SK-N-MC (cell line): ENCODE measurements at places on chromosomes 2 and 18.

- DNase-seq = no peak
These were observed 75.1 kb upstream of the TMEM247 start for GRCh38 chr2:46404181-46404759.

DNA sequence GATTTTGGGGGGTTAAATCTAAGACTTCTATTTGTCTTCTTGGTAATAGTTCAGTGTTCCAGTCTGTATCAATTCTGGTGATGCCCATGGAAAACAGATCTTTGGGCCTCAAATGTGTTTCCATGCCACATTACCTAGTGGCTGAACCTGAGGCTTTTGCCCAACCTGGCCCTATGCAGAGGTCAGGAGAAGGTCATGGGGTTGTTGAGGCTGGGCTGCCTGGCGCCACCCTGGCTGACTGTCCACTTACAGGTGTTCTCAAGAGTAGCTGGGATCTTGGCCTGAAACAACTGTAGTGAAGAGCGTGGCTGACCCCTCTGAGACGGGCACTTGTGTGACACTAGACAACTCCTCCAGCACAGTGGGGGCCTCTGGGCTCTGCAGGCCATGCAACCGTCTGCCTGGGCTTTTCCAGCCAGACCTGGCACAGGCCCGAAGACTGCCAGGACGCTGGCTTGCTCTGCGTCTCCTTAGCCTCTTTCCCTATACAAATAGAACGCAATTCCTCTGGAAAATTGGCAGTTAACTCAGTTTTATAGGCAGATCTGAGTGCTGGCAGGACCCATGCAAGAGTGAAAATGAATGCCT, 127.8 kb downstream of the TRIM43 start:
- DNase-seq = no peak

DNA sequence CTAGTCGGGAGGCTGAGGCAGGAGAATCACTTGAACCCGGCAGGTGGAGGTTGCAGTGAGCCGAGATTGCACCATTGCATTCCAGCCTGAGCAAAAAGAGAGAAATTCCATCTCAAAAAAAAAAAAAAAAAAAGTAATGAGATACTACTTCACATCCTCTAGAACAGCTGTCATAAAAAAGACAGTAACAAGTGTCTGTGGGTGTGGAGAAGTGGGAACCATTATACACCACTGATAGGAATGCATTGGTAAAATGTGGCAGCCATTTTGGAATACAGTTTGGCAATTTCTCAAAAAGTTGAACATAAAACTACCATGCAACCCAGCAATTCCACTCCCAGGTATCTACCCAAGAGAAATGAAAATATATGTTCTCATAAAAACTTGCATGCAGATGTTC, 166.6 kb downstream of the GREB1L start:
- DNase-seq = peak; percentile 14

DNA sequence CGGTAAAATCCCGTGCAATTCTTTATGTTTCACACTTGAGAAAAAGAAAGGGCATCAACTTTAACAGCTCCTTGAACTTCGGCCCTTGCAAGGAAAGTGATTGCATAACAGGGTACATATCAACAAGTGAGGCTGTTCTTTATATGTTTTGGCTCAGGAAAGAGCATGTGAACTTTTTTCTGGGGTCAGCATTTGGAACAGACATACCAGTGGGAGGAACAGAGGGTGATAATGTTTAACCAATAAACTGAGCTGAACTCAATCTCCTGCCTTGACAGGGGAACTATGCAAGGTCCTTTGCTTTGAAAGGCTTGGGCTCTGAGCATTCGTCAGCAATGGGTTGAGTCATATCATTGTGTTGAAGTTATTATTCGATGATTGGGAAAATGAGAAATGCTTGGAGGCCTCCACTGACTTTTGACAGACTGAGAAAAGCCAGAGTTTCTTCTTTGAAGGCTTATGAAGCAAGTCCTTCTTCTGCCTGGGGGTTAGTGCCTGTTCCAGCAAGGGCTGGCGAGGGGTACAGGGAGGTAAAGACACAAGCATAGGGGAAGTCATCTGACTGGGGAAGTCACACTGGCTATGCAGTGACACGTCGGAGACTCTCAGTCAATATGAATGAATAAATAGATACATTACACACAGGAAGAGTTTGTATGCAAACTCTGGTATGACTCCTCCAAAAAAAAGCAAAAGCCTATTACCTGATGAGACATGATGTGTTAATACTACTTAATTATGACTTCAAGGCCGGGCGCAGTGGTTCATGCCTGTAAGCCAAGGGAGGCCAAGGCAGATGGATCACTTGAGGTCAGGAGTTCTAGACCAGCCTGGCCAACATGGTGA, 57.2 kb downstream of the CYB5A start:
- peak; percentile 3 for DNase-seq

DNA sequence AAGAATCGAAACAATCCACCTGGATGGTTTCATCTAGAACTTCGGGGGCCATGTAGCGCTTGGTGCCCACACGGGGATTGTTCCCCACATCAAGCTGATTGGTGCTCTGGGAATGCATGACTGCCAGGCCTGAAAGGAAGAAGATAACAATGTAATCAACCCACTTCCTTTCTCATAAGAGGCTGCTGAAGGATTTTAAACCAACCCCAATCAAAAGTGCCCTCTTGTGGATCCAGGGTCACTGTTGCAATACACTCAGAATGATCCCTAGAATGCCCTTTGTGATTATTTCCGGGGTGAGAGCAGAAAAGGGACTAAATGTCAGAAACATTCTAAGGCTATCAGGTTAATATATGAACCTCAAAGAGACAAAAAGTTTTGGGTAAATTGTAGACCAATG, 115.2 kb downstream of the ACVR1 start:
- DNase-seq = no peak

GRCh38 chr18:34701911-34702310, 8.2 kb upstream of the DTNA start:
- DNase-seq = no peak

GRCh38 chr2:112345030-112346027, 69.9 kb downstream of the ZC3H6 start:
- DNase-seq = no peak

- no peak for DNase-seq
These were observed 60.1 kb downstream of the EMILIN2 start for GRCh38 chr18:2906704-2907549.

DNA sequence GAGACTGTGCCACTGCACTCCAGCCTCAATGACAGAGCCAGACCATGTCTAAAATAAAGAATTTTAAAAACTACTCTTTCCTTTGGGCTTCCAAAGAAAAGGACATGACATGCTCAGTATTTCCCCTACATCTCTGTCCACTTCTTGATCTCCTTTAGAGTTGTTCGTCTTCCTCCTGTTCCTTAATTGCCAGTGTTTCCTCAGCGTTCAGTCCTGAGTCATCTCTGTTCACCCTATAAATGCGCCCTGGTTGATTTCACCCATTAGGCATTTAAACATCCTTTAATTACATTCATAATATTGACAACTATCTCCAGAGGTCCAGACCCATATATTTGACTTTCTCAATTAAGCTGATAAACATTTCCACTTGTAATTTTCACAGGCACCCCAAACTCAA, 64.0 kb downstream of the AAK1 start:
- no peak for DNase-seq

DNA sequence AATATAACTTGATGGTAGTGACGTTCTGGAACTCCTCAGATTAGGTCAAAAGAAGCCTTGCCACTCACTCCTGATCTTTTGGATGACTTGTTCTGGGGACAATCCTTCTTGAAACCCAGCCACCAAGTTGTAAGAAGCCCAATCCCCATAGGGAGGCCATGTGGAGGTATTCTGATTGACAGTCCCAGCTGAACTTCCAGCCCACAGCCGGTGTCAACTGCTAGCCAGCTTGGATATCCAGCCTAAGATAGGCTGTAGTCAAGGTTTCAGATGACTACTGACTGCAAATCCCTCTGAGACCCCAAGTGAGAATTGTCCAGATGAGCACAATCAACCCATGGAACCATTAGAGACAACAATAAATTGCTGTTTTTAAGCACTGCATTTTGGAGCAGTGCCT, 31.4 kb downstream of the EIF2AK2 start:
- no peak for DNase-seq

GRCh38 chr18:48724939-48725338, 186.1 kb downstream of the CTIF start:
- no peak for DNase-seq

GRCh38 chr2:9415516-9416169, 7.7 kb downstream of the ITGB1BP1 start:
- DNase-seq = no peak

- no peak for DNase-seq
These were observed 402.8 kb downstream of the TXNL1 start for GRCh38 chr18:56235481-56236013.

GRCh38 chr2:219084791-219085190, 24.1 kb upstream of the IHH start:
- no peak for DNase-seq

DNA sequence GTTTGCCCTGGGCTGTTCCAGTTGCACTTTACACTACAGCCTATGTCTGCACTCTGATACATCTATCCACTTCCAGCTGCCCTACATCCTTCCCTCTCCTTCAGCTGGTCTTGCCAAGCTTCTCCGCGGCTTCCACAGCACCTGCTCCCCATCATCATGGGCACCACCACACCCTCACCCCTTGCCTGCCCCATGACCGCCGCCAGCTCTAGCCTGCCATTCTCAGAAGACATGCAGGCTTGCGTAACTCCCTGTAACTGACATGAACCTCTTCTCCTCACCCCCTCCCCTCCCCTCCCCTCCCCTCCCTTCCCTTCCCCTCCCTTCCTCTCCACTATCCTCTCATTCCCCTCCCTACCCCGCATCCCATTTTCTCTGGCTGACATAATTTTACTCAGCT, 46.0 kb downstream of the PAX8 start:
- no peak for DNase-seq

- no peak for DNase-seq
These were observed 42.8 kb downstream of the LRRTM4 start for GRCh38 chr2:77479395-77479794.

- DNase-seq = no peak
These were observed 99.0 kb upstream of the SMAD2 start for GRCh38 chr18:48029296-48029986.

DNA sequence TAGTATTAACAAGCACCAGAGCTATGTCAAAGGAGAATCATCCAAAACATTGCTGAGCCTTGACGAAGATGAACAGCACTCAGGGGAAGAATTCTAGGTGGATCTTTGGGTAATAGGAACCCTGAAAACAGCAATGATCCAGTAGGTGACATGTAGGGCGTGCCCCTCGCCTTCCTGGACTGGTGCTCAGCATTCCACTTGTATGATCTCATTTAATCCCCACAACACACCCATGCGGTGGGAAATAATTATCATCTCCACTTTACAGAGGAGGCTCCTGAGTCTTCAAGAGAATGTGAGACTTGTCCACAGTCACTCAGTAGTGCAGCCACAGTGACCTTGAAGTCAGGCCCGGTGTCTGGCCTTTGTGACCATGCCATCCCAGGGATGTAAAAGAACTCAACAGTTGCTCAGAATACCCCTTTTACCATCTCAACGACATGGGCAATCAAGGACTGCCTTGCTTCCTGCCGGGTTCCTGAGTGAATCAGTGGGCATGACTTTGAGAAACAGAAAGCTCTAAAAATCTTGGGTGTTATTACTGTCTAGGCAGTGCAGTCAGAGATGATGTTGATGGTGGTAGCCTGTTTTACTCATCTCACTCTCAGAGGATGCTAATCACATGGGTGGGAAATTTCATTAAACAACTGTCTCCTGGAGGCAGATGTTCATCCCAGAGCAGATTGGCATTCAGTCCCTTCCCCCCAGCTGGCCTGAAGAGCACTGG, 161.6 kb downstream of the BCL11A start:
- DNase-seq = no peak

GRCh38 chr2:88671786-88672427, 19.6 kb upstream of the RPIA start:
- DNase-seq = peak; percentile 30

DNA sequence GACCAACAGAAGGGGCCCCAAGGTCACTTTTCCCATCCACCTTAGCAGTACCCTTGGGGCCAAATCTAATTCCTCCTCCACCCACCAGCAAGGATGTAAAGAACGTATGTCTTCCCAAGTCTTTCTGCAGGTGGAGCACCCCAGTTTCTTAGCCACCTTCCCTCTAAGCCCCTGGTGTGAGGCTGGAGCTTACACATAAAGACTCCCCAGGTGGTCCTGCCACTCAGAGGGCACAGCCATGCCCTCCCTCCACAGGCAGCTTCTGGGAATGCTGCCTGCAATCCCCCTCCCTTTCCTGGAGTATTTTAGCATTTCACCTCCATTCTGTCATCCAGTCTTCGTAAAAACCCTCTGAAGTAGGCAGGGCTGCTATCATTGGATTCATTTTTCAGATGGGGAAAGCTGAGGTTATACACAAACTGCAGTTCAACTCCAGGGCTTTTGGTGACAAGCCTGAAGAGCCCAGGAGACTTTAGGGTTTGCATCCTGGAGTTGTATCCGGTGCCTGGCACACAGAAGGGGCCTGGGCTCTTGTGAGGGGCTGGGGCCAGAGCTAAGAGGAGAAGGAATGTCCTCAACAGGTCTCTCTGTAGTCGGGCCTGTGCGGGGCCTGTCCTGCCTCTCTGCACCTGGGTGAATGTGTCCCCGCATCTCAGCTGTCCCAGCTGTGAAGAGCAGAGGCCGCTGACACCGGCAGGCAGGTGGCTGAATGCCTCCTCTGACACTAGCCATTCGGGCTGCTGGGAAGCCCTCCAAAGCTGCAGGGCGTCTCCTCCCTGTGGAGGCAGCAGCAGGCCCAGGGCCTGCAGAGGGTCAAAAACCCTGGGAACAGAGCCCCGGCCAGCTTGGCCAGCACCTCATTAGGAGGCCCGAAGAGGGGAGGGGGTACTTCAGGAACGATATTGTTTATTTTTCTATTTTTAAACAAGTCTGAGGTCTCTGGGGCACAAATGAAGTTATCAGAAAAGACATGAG, 27.6 kb downstream of the CIB4 start:
- DNase-seq = no peak

- DNase-seq = no peak
These were observed 153.1 kb upstream of the SLC14A2 start for GRCh38 chr18:45462179-45462578.

- DNase-seq = no peak
These were observed 15.0 kb upstream of the TANC1 start for GRCh38 chr2:158953454-158953853.

DNA sequence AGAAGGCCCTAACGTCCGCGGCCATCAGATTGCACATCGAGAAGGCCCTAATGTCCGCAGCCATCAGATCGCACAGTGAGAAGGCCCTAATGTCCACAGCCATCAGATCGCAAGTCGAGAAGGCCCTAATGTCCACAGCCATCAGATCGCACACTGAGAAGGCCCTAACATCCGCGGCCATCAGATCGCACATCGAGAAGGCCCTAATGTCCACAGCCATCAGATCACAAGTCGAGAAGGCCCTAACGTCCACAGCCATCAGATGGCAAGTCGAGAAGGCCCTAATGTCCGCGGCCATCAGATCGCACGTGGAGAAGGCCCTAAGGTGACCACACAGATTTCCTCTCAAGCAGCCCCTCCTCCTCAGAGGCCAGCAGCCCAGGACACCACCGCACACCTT, 193.2 kb upstream of the PXDN start:
- DNase-seq = no peak

GRCh38 chr2:151918308-151918707, 90.1 kb upstream of the ARL5A start:
- no peak for DNase-seq

GRCh38 chr2:192696857-192697256, 502.1 kb upstream of the TMEFF2 start:
- no peak for DNase-seq
